ENCODE measurements at places on chromosomes 1 and 21. TPM values are rescaled to one million over a fixed set of nuclear protein-coding genes. Genes with fewer than 3 reads are reported as not detected.

- no peak for DNase-seq
Measured at GRCh38 chr1:226309398-226310244, 657 bp upstream of the LIN9 start.

DNA sequence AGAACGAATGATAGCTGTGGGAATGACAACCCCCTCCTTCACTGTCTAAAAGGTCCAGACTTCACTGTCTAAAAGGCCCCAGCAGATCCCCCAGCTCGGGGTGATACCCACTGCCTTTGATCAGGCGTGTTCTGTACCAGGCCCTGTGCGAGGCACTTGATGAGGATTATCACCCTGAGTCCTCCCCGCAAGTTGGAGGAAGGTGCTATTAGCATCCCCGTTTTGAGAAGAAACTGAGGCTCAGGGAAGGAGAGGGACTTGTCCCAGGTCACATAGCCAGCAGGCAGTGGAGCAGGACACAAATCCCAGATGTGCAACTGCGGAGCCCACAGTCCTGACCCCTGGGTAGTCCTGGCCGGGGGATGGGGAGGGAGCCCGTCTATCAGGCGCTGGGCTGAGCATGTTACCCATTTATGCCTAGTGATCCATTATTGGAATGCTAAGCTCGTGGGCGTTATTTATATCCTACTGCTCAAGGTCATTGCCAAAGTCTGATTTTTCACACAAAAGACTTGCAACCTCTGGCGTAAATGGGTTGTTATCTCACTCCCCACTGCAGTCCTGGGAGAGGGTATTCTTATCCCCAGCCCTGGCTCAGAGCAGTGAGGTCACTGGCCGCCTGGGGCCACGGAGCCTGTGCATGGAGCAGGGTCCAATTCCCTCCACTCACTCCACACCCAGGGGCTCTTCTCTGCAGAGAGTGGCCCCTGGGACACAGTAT is 722.2 kb downstream of the MATN1 start:
- DNase-seq = no peak

DNA sequence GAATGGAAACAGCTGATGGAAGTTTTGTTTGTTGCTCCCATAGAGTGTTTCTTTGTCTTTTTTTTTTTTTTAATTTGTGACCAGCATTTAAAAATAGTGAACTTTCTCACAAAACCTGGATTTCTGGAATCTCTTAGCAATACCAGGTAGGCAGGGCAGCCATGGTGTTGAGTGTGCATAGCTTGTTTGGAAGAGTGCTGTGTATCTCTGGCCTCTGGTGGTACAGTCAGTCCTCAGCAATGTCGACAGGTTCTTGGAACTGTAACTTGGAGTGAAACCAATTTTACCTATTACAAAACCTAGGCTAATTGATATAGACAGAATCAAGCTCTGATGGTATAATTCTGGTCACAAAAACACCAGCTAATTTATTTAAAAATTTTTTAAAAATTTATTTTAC is 6.7 kb downstream of the AADACL3 start:
- DNase-seq = no peak

- no peak for DNase-seq
Measured at GRCh38 chr1:88990426-88990825, 2.0 kb downstream of the KYAT3 start.

- peak; percentile 32 for DNase-seq
Measured at GRCh38 chr21:31558189-31558961, 101.1 kb upstream of the SOD1 start.

KLHL21 gene
- total RNA-seq = 53.6 TPM

DNA sequence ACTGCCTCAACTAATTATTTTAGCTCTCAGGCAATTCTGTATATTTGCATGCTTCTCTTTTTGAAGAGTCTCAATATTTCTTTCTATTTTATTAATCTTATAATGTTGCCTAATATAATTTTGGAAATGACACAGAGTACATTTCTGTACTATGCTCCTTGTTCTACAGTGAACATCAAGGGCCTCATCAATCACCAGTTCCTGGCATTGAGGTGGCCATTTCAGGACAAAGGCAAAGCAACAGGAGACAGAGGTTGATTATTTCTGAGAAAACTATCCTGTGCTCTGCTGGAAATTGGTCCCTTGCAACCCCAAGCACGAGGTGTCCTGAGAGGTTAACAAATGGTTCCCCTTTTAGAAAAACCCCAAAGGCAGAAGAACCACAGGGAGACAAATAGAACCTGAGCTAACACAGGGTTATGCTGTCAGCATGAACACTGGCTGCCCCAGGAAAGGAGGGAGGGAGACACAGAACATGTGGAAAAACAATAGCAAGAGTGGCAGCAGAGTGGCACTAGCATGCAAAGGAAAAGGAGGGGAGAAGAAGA is 63.9 kb upstream of the VAV3 start:
- no peak for DNase-seq

KPRP gene
- total RNA-seq = not detected

DNA sequence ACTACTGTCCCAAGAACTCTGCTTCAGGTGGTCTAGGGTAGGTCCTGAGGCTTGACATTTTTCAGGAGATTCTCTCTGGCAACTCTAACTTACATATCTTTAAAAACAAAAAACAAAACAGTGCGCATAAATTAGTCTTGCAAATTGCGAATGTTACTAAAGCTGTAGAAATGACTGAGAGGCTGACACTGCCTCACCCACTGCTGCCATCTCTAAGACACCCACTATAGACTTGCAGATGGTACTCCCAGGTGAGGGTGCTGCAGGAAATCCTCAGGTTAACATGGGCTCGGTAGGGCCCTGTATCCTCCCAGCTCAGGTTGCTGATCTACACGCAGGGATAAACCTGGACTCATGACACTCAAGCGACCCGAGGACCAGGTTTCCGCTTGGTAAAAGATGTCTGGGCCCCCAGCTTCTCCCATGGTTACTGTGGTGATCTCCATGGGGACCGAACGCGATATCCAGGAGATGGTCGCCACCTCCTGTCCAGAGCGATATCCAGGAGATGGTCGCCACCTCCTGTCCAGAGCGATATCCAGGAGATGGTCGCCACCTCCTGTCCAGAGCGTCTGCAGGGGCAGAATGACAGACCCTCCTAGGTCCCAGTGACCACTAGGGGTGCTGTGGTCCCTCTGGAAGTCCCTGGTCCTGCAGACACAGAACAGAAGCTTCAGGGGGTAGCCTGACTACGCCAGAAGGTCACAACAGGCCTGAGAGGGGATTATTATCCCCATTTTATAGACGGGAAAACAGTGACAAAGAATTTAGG is 16.2 kb upstream of the LY9 start:
- no peak for DNase-seq

DNA sequence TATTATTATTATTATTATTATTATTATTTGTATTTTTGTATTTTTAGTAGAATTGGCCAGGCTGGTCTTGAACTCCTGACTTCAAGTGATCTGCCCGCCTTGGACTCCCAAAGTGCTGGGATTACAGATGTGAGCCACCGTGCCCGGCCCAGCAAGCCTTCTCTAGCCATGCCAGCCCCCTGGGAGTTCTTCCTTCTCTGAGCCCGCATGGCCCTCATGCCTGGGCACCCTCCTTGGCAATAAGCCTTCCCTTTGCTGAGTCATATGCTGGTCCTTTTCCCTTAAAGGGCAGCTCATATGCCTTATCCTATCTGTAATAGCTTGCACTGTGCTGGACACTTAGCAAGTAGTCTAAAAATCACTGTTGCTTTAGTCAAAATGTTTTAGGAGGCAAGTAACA is 8.5 kb upstream of the NBL1 start:
- DNase-seq = no peak

DNA sequence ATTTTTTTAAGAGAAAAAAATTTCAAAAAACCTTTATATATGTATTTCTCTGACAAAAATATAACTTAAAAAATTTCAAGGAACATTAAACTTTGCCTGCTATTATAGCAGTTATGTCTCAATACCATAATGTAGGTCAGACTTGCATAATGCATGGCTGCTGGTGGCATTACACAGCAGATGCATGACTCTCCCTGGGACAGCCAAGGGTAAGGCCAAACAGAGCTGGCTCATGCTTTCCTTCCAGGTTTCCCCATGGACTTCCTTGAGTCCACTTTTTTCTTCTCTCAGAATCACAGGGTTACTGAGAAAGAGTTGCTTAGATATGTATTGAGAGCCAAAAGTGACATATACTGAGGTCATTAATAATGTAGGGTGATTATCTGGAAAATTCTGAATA is 43.7 kb downstream of the RHOU start:
- DNase-seq = no peak

NES gene
- not detected for total RNA-seq

PRPF38B gene
- total RNA-seq = 110 TPM

- no peak for DNase-seq
Measured at GRCh38 chr1:35885961-35886558, 3.1 kb downstream of the AGO1 start.

- DNase-seq = no peak
Measured at GRCh38 chr1:204685236-204686006, at the start of gene LRRN2. LRRN2 (minus strand) TSS chr1:204685738; CDS start chr1:204619992, 65,746 bp downstream.
